Effector CD8-positive, alpha-beta T cell (primary cell): ENCODE measurements at places on chromosomes 2 and 18.

- no peak for DNase-seq
These were observed 46.5 kb downstream of the RNF144A start for GRCh38 chr2:6963727-6964126.

- DNase-seq = no peak
These were observed 318.9 kb upstream of the TRIB2 start for GRCh38 chr2:12397854-12398253.

GRCh38 chr2:55364189-55365055 is 55.2 kb downstream of the CCDC88A start:
- no peak for DNase-seq

GRCh38 chr2:191155608-191156071 is 4.8 kb upstream of the STAT4 start:
- DNase-seq = no peak

DNA sequence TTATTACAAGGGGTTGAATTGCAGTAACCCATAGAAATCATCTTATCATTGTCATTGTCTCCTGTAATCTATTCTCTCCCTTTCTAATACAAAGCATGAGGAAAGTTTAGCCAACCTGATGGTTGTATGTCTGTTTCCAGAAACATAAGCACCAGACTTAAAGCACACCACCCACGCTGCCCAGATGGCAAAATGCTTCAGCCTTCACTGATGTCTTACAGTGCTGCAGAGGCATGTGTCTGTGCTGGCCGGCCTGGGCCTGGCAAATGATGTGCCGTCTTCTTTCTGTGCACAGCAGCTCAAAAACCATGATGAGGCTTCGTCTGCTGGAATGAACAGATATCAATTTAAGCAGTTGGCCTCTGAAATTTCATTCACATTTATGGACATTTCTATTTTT is 443.0 kb upstream of the RGPD4 start:
- DNase-seq = no peak

- no peak for DNase-seq
These were observed 2.7 kb upstream of the DTYMK start for GRCh38 chr2:241689306-241689705.

GRCh38 chr2:216850665-216851322 is 9.1 kb downstream of the TNP1 start:
- no peak for DNase-seq

DNA sequence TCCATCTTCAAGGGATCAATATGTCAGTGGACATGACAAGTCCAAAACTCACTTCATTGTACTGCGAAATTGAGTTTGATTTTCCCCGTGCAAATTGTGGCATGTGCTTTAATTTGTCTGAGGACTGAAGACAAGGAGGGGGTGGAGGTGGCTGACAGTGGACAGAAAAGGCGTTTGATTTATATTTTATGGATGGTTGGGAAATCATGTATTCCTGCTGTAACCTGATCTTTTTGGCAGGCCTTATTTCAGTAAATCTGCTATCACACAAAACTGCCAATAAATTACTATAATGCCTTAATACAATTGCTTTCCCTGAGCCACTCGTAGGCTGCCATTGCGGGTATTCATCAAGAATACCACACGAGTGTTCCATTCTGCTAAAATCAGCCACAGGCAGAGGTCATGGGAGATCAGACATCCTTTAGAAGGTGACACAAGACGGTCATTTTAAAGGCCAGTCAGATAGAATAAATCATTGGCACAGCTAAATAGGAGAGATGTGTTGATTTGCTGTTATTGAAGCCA is 720.5 kb downstream of the MBD2 start:
- no peak for DNase-seq

- DNase-seq = no peak
These were observed 50.8 kb downstream of the ATOH8 start for GRCh38 chr2:85804583-85804982.

GRCh38 chr18:69944436-69944835 is 3.2 kb downstream of the CD226 start:
- DNase-seq = no peak

DNA sequence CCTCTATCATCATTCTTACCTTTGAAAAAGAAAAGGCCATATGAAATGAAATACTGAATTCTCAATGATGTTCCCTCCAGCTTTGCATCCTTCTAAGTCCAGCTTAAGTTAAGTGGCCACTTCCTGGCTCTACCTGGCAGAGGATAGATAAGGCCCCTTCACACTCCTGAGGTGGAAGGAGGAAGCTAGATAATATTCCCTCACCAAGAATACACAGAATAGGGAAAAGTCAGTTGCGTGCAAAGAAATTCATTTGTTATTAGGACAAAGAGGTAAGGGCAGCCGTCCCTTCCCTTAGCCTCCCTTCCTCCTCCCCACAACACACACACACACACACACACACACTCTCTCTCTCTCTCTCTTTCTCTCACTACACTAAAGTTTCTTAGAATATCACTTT is 37.5 kb downstream of the OLA1 start:
- DNase-seq = no peak

DNA sequence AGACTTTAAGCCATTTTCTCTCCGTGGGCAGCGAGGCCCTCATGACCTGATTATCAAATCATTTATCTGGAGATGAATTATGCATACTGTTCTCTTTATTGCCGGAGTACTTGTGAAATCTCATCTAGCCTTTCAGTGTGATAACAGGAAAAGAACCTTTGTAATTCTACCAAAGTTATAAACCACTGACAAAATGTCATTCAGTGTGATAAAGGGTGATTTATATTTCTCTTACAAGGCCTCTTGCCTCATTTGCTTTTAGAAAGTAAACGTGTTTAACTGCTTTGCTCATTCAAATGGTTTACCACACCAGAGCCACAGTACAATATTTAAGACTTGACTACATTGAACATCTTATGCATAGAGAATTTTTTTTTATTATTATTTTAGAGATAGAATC is 13.8 kb downstream of the MTCL1 start:
- DNase-seq = no peak

DNA sequence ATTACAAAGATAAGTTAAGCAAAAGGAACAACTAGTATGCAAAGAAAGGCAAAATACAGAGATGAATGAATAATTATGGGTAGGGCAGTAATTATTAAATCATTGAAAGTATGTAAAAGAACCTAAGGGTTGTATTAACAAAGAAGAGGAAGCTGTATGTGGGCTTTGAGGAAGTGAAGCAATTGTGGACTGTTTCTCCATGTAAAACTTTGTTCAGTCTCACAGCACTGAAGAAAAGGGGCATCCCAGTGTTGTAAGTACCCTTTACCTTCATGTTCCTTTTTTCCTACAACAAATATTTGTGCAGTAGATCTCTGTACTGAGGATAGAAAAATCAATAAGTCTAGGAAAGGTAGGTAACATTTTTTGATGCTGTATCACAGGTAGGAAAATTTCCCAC is 388.7 kb upstream of the NRP2 start:
- no peak for DNase-seq

DNA sequence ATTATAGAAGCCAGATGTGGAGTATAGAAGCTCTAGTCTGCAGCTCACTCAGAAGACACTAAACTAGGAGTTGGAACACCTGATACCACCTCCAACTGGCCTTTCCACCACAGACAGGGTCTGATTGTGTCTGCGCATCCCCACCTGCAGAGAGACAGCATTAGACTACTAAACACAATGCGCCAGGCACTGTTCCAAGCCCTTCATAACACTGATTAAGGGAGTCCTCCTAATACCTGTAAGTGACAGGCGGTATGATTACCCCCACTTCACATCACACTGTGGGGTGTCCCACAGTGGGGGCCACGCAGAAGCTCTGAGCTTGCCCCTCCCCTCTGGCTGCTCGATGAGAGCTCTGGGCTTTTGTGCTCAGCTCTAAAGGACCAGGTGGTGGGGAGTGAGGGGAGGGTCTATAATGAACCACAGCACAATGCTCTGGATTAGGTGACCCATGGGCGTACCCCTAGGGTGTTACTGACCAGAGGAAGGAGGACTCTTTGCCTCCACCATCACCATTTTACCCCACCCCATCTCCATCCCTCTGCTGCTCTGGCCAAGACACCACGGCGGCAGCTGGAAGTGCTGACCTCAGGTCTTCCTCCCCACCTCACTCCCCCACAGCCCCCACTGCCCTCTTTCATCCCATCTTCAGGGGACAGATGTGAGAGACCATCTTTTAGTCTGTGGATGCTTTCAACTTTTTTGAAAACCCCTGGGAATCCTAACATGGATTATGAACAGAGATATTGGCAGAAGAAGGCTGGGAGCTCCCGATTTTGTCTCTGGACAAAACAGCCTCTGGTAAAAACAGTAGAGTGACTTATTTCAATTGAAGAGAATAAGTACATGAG is 145.1 kb downstream of the GFPT1 start:
- no peak for DNase-seq

- DNase-seq = no peak
These were observed 53.1 kb downstream of the NTSR2 start for GRCh38 chr2:11616851-11617415.

- no peak for DNase-seq
These were observed 150.4 kb upstream of the ITGA6 start for GRCh38 chr2:172276961-172277360.

DNA sequence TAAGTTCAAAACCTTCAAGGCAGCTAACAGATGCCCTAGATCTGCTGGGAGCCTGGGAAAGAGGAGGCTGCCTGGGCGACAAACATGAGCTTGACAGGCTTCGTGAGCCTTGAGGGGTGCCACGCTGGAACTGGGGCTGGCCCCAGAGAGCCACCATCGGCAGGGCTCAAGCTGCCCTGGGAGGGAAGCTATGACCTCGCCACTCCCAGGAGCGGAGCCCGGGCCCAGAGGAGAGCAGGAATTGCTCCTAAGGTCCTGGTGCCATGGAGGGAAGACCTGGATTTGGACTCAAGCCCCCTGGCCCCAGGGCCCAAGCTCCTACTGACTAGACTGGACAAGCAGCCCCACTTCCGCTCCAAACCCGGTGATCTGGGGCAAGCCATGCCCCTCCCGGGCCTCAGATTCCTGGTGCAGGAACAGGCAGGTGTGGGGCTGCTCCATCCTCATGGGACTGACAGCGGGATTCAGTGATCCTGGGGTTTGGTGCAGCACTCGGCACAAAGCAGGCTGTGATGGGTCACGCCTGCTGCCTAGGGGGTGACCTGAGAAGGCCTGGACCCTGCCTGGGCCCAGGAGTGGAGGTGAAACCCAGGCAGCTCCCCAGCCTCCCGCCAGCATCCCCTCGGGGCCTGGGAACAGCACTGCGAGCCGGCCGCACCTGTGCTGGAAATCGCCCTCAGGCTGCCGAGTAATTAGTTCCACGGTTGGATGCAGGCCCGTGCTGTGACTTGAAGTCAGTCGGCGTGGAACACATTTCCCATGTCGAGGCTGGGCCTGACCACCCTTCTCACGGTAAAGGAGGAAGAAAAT is 246.9 kb downstream of the NDUFA10 start:
- DNase-seq = no peak

- no peak for DNase-seq
These were observed 503.6 kb downstream of the ARHGAP15 start for GRCh38 chr2:143632751-143633374.

- DNase-seq = no peak
These were observed 62.0 kb downstream of the BIRC6 start for GRCh38 chr2:32418778-32419177.

DNA sequence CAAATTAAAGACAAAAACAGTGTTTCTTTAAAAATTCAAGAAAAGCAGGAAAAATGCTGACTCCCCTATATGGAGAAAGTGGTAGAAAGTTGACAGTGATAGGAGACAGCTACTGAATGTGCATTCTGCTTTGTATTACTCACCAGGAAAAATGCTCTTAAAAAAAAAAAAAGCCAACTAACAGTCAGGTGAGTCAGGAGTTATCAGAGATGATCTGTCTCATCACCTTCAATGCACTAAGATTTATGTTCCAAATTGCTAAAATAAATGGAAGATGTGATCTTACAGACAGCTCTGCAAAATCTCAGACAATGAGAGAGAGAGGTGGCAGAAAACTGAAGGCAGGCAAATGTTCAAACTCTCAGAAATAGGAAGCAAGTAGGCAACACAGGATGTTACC is 47.6 kb upstream of the ZNF521 start:
- no peak for DNase-seq

DNA sequence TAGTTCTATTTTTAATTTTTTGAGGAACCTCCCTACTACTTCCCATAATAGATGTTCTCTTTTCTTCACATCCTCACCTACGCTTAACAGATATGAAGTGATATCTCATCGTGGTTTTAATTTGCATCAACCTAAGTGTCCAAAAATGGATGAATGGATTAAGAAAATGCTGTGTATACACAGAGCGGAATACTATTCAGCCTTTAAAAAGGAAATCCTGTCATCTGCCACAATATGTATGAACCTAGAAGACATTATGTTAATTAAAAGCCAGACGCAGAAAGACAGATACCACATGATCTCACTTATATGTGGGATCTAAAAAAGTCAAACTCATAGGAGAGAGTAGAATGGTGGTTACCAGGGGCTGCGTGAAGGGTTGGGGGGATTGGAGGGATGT is 113.0 kb downstream of the PTRHD1 start:
- DNase-seq = no peak

GRCh38 chr2:36374585-36374984 is 19.0 kb downstream of the CRIM1 start:
- DNase-seq = no peak

DNA sequence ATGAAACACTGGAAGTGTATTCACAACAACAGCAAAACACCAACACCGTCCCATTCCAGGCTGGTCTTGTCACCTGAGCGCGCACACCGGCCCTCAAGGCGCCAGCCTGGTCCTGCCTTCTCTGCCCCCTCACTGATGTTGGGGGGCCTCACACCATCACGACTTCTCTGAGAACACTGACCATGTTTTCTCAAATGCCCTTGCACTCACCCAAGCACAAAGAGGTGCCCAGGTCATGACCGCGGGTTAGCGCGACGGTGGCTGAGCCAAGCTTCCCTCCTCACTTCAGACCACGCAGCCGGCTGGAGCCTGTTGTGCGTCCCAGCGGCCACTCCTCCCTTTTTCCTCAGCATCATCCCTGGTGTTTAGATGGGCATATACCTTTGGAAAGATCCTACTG is 101.3 kb upstream of the SALL3 start:
- no peak for DNase-seq

- no peak for DNase-seq
These were observed 197.2 kb downstream of the LDLRAD4 start for GRCh38 chr18:13415736-13416135.

- DNase-seq = no peak
These were observed 44.5 kb downstream of the ATP6V1C2 start for GRCh38 chr2:10765914-10766313.

GRCh38 chr2:84395820-84396219 is 63.3 kb downstream of the SUCLG1 start:
- DNase-seq = no peak

- DNase-seq = no peak
These were observed 79.0 kb downstream of the CIB4 start for GRCh38 chr2:26561918-26562810.

- DNase-seq = no peak
These were observed 79.2 kb upstream of the HPCAL1 start for GRCh38 chr2:10223471-10223870.

- DNase-seq = no peak
These were observed 164.5 kb upstream of the ALPP start for GRCh38 chr2:232214053-232214452.

GRCh38 chr18:79400091-79400590 is 4.4 kb downstream of the NFATC1 start:
- DNase-seq = peak; percentile 58

GRCh38 chr2:152635635-152636298 is 81.5 kb downstream of the PRPF40A start:
- peak; percentile 42 for DNase-seq

GRCh38 chr2:224574423-224575084 is 10.6 kb downstream of the CUL3 start:
- no peak for DNase-seq

- DNase-seq = no peak
These were observed 150.9 kb downstream of the CD8B2 start for GRCh38 chr2:106638043-106638442.

GRCh38 chr18:39660141-39660540 is 2094.5 kb upstream of the CELF4 start:
- no peak for DNase-seq
